Stimulated activated CD4-positive, alpha-beta T cell treated with anti-CD3 and anti-CD28 coated beads, Interleukin-12 subunit alpha, Interleukin-12 subunit beta, amount 100 ng/mL, for 24 hours (primary cell): ENCODE measurements at places on chromosomes 4 and X.
A peak's percentile ranks its signal among the peaks of the same experiment; 100 is the strongest.

- DNase-seq, result no peak
These were observed 165.4 kb upstream of the WDR1 start for GRCh38 chr4:10281996-10282395.

- no peak for DNase-seq
These were observed 26.7 kb downstream of the GAB1 start for GRCh38 chr4:143363332-143363731.

- no peak for DNase-seq
These were observed 28.8 kb downstream of the ASIC5 start for GRCh38 chr4:155837203-155837796.

- no peak for DNase-seq
These were observed 36.8 kb upstream of the OCIAD2 start for GRCh38 chr4:48943387-48943786.

DNA sequence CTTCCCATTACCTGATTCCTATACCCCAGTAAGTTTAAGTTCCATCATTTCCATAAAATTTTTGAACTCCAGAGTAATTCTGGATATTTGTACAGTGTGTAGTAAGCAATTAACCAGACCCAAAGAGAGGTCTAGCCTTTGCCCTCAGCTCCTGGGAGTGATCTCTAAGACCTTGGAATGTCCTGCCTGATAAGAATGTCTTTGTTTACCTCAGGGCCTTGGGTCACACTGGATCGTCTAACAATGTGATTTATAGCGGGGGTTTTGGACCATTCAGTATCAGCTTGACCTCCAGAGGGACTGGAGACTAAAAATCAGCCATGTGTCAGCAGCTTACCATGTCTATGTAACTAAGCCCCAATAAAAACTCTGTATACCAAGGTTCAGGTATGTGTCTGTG is 330.9 kb upstream of the PPP1R2C start:
- no peak for DNase-seq

DNA sequence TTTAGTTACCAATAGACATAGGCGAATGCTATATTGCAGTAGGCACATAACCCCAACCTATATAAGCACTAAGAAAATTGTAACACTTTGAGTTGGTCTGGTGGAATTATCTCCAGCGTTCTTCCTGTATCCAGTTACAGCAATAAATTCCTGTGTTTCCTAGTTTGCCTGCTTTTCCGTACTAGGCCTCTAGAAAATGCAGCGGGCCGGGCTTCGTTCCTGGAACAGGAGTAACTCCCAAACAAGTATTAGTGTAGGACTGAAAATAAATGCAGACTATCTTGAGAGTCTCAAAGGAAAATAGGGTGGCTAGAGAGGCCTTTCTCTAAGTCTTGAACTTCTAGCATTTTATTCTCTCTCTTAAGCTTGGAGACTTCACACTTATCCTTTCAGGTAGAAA is 159.8 kb downstream of the OR13H1 start:
- no peak for DNase-seq

- no peak for DNase-seq
These were observed 130.8 kb upstream of the IL1RAPL2 start for GRCh38 chrX:104435249-104435648.

DNA sequence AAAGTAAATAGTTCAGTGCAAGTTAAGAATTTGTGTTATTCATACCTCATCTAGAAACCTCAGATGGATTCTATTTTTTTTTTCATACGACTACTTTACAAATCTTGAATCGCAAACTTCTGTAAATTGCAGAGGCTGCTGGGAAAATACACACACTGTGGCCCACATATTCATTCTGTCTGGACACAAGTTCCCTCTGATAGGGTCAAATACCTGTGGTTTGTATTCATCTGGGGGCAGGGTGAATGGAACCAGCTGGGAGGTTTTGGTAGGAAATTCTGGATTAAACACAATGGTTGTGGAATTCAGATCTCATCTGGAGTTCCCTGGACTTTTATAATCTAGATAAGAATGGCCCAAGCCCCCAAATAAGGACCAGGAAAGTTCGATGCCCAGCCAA is 56.2 kb downstream of the SPATA18 start:
- no peak for DNase-seq

GRCh38 chr4:40951026-40951425 is 201.3 kb downstream of the NSUN7 start:
- no peak for DNase-seq

DNA sequence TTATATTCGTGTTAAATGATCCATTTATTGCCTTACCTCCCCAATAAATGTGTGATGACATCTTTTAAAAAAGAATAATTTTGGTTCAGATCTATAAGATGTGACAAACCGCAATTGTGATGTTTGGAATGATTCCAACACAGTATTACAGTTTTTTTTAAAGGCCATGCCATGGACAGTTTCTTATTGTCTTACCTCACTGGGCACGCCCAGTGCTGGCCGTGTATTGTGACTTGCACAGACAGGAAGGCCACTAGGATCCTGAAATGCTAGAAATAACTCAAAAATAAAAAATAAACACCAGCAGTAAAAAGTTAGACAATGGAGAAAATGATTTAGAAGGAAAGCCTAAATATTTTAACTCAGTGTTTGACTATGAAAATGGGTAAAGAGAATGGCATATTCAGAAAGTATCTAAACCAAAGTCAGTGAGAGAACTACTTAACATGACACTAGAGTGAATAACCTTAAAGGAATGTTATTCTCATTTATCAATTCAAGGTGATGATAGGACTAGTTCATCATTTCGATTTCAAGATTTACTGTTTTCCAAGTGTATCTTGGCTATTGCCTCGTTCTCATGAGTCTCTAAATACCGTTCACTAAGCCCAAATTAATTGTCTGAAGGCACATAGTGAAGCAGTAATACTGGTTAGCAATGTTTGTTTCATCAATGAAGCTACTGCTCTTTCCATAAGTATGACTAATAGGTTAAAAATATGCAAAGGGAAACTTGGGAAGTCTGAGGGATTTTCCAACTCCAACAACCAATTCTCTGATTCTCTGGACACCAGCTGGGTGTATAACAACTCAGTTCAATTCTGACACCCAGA is 46.1 kb upstream of the VEGFC start:
- no peak for DNase-seq

- no peak for DNase-seq
These were observed 4.0 kb downstream of the LAP3 start for GRCh38 chr4:17580969-17581368.

DNA sequence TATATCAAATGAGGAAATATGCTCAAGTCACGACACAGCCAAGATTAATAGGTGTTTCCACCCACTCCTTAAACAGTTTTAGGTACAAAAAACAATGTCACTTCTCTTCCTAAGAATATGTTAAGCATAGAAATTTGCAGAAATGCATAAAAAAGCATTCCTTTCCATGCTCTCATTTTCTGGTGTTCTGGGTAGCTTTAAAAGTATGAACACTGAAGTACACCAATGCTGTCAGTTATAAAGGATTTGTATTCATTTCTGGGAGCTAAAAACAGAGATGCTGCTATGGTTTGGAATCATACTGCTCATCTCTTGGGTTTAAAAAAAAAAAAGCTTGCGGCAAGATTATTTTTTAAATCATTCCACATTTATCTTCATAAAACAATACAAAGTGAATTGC is 20.8 kb downstream of the SH3RF1 start:
- no peak for DNase-seq

DNA sequence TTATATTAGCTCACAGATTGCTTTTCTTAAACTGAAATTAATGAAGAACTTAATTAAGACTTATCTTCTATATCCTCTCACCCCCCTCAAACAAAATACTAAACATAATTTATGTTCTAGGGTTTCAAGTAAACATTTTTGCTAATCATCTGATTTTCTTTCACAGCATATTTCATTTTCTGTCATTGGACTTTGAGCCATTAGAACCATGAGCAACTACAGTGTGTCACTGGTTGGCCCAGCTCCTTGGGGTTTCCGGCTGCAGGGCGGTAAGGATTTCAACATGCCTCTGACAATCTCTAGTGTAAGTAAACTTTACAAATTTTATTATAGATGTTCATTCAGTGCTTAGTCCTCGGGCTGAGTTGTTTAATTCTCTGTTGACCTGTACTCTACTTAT is 3.3 kb downstream of the PDLIM5 start:
- no peak for DNase-seq

GRCh38 chr4:63528256-63528991 is 880.8 kb downstream of the TECRL start:
- no peak for DNase-seq

- DNase-seq, result no peak
These were observed 31.1 kb downstream of the OCIAD1 start for GRCh38 chr4:48862038-48862437.

GRCh38 chr4:173698557-173699262 is 168.7 kb upstream of the HAND2 start:
- DNase-seq, result no peak

DNA sequence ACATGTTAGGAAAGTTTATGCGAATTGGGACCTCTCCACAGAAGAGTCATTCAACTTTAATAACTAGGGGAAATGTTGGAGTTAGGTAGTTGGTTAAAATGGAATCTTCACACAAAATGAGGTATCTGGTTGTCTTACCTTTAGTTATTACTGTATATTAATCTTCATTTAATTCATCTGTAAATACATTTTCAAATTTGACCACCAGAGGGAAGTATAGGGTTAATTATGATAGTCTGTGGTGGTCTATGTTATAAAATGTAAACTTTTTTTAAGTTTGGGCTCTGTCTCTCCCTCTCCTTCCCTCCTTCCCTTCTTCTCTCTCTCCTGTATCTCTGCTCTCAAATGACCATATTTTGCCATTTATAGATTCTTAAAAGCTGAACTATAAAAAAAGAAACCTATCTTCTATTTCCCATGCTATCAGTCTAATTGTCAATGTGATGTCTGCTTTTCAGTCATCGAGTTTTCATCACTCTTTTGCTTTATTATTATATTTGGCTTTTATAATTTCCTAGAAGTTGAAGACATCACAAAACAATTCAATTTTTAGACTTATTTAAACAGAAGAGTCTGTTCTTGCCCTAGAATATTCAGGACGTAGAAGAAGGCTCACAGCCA is 49.8 kb downstream of the TMEM144 start:
- no peak for DNase-seq

DNA sequence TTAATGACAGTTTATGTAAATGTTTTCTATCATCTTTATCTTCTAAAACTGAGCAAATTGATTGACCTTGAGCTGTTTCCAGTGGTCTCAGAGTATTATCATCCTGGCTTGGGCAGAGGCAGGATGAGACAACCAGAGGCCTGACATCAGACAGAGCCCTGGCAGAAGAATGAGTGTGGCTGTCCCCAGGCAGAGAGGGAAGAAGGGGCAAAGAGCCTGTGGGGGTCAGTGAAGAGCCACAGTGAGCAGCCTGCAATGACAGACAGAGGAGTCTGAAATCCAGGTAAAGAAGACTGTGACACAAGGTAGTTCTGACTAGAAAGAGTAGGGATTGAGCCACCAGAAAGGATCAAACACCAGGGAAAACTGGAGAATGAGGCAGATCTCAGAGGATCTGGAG is 182.4 kb upstream of the ARSJ start:
- no peak for DNase-seq

GRCh38 chr4:140048419-140048995 is 105.5 kb downstream of the MAML3 start:
- DNase-seq, result no peak

DNA sequence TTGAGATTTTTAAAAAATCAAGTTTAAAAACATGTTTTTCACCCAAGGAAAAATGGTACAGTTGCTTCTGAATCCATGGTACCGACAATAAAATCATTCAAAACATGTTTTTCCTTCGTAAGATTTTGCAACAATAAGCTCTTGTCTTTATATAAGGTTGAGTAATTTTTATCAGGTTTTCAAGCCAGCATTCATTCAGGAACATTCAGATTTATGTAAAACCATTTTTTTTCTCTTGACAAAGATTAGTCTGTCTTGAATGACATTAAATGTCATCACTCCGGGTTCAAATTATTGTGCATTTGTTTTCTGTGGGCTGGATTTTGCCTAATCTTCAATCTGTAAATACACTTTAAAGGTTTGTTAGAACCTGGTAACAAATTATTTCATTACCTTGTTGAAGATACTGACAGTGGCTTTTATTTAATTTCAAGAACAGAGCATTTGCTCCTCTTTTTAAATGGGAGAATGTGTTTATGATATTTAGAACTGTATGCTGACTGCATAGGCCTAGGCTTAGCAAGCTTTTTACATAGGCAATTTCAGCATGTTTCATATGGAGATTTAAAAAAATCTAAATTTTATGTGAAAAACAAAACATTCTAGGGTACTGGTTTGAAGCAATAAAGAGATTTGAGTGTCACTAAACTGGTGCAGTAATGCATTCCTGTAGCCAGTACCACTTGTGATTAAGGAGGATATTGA is 336.4 kb upstream of the HAND2 start:
- DNase-seq, result no peak

- no peak for DNase-seq
These were observed 2.0 kb downstream of the NDST3 start for GRCh38 chr4:118036336-118036735.

DNA sequence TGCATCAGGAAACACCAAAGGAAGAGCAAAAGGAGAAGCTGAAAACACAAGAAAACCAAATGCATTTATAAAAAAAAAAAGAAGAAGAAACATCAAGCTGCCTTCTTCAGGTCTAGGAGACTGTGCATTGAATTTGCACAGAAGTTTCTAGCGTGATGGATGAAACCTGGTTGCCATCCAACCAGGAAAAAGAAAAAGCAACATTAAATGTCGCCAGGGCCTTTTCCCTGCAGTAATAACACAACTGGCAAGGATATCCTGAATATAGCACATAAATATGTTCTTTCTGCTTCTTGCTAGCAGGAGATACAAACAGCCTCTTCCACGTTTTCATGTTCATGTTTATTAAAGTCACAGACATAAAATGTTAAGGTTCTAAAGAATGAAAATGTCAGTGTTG is 60.8 kb upstream of the ZFP42 start:
- DNase-seq, result no peak

DNA sequence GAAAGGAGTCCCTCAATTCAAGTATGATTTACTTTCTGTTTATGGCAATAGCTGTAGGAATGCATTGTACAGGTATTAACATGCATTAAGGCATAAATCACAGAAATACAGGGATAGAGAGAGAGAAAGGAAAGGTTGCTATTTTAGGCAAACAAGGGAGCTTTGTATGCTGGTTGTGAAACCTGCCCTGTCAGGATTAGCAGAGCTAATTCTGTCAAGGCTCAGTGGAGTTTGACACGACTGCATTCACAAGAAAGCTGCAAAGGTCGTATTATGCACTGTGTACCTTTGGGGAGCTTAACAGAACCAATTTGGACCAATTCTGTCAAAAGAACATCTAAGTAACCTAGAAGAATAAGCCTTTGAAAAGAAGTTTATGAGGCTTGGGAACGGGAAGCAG is 239.3 kb downstream of the GRIA2 start:
- no peak for DNase-seq

GRCh38 chr4:74632634-74633033 is 161.7 kb downstream of the BTC start:
- peak; percentile 25 for DNase-seq

GRCh38 chr4:29081234-29081955 is 1638.8 kb upstream of the PCDH7 start:
- no peak for DNase-seq

DNA sequence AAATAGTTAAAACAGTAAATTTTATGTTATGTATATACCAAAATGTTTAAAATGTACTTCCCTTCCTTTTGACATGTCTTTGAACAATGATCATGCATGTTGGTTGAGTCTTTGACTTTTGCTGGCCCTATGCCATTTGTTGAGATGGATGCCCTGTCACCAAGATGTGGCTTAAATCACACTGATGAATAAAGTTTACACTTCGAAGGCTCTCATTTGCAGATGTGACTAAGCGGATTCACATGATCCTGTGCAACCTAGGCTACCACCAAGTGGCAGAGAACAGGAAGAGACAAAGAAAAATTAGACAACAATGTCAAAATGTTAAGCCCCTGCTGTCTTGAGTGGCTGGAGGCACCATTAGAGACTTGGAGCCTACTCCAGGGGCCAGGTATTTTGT is 139.9 kb downstream of the RAB28 start:
- DNase-seq, result no peak

GRCh38 chr4:139913398-139913990 is 240.5 kb downstream of the MAML3 start:
- DNase-seq, result no peak
